ENCODE measurements at places on chromosomes 6 and 20.
A peak's percentile ranks its signal among the peaks of the same experiment; 100 is the strongest.

- no peak for DNase-seq
These were observed 38.5 kb downstream of the DST start for GRCh38 chr6:56604186-56604585.

GRCh38 chr6:45718871-45719270 is 296.8 kb downstream of the CLIC5 start:
- no peak for DNase-seq

GRCh38 chr6:39059496-39060310 is 11.1 kb downstream of the GLP1R start:
- DNase-seq: no peak

DNA sequence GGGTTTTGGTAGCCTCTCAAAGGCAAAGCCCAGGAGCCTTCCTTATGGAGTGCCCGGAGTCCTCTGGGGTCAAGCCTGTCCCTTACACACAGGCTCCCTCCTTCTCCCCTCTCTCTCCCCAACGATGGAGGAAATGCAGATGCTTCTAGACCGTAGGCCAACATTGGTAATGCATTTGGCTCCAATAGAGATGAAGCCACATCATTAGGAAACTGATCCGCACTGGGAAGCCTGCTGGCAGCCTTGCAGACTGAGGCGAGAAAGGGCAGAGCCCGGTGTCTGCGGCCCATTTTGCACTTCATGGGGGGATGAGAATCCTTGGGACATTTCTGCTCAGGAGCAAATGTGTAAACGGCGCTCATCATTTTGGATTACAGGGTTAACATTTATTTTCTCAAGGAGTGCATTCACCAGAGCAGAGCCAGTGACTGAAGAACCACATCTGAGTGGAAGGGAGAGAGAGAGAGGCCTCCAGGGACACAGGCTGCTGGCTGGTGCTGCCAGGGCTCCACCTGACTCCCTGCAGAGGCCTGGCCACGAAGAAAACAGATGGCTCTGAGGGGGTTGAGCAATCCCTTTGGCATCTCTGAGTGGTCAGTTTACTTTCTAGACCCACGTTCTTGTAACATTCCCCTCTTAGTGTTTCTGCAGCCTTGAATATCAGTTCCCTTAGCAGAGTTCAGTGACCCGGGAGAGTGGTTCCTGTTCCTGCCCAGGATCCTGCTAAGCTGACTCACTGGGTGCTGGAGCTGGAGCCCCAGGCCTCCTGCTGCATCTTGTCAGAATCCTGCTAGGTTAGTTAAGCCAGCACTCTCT is 4.4 kb upstream of the CST3 start:
- DNase-seq: no peak

- DNase-seq: no peak
These were observed 11.5 kb downstream of the SLC4A11 start for GRCh38 chr20:3227506-3227905.

DNA sequence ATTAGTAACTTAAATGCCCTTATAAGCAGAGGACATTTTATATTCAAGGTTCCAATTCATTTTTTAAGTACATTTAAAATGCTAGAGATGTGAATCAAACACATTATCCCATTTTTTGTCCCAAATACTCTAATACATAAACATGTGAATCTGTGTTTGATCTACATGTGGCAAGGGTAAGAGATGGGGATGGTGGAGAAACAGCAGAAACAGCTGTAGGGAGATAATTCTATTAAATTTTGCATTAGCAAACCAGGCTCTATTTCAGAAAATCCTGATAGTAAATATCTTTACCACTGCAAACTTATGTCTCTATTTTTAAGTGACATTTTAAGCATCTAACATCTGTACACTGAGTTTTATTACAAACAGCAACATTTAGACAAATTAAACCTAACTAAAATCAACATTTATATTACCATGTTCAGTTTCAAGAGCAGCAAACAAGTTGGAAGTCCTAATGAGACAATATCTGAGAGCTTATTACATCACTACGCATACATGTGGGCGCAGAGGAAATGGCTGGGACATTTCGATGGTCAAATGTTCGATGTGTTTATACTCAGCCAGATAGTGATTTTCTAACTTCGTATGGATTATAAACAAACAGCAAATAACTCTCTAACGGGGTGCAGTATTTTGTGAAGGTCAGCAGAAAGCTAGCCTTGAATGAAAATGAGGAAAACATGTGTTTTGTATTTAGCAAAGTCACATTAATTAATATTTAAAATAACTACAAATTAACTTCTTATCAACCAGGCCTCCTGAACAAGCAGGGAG is 165.1 kb downstream of the GJA1 start:
- no peak for DNase-seq

DNA sequence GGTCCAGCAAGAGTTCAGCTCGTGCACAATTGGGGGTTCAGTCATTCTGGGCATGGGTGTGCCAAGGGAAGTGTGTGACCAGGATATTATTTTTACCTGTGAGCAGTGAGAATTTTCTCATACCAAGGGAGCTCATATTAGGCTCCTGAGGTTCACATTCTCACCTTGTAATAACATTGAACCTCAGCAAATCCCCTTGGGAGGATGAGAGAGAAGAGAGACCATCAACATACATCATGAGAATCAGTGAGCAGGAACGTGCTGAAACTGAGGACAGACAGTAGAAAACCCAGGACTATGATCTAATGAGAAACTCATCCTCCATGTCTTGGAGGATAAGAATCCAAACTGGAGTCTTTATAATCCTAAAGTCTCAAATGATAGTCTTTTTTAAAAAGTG is 33.4 kb upstream of the XRN2 start:
- DNase-seq: no peak

GRCh38 chr6:157235600-157236039 is 87.7 kb downstream of the TMEM242 start:
- DNase-seq: no peak

DNA sequence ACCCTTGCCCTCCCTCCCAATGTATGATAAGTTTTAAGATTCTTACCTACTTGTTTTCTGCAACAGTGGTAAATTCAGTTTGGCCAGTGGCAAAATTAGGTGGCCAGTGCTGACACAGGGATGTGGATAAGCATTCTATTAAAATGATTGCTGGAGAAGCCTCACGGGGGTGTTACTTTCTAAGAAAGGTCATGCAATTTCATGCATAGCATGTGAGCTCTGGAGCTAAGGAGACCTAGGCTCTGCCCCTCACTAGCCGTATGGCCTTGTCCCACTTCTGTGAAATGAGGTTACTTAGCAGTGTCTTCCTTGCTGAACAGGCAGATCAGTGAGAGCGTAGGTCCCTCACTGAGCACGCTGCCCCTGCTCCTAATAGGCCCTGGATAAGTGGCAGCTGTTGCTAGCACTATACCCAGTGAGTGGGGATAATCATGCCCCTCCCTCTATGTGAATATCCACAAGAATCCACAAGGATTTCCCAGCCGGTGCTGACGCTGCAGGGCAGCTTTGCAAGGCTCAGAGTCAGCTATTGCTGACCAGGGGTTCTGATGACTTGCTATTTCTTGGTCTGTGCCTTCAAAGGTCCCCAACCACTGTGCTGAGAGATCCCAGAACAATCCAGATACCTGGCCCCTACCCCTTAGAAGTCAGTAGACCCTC is 86.5 kb upstream of the MRPS10 start:
- no peak for DNase-seq

GRCh38 chr20:44217342-44218092 is 6.9 kb upstream of the OSER1 start:
- peak; percentile 24 for DNase-seq

GRCh38 chr6:10808376-10808775 is 30.0 kb downstream of the MAK start:
- DNase-seq: no peak

DNA sequence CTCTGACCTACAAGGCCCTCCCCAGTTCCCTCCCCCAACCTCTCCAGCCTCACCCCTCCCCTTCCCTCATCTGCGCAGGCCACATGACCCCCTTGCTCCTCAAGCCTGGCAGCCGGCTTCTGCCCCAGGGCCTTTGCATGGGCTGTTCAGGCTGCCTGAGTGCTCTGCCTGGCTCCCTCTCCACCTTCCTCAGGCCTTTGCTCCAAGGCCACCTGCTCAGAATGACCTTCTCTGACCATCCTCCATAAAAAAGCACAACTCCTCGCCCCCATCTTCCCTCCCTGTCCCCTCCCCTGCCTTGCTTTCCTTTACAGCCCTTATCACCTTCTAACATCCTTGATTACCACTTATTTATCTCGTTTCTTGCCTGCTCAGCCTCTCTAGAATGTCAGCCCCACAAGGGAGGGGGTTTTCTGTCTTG is 38.7 kb downstream of the SPDEF start:
- DNase-seq: no peak

DNA sequence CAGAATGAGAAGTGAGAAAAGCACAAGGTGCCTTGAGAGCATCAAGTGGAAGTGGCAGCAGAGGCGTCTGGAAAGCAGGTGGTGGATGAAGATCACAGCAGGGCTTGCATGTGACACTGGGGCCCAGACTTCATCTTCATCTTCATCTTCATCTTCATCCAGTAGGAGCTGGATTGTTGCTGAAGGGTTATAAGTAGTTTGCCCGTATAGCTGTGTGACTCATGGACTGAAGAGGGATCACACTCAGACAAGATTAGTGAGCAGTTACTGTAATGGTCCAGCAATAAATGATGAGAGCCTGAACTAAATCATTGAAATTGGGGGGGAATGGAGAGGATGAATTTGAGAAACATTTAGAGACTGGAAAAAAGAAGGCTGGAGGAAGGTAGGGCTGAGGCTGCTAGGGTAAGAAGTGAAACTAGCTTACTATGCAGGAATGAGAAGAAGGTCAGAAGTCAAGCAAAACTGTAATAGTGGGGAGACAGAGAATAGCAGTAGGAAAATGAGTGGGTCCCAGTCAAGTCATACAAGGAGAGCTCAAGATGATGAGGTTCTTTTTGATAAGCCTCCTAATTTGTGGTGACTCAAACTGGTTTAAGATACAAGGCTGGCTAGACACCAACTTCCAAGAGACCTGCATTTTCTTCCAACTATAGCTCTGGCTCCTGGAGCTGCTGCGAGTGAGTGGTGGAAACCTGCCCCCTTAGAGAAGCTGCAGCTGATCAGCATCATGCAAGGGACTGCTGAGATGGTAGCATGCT is 92.3 kb upstream of the BEND6 start:
- DNase-seq: no peak

DNA sequence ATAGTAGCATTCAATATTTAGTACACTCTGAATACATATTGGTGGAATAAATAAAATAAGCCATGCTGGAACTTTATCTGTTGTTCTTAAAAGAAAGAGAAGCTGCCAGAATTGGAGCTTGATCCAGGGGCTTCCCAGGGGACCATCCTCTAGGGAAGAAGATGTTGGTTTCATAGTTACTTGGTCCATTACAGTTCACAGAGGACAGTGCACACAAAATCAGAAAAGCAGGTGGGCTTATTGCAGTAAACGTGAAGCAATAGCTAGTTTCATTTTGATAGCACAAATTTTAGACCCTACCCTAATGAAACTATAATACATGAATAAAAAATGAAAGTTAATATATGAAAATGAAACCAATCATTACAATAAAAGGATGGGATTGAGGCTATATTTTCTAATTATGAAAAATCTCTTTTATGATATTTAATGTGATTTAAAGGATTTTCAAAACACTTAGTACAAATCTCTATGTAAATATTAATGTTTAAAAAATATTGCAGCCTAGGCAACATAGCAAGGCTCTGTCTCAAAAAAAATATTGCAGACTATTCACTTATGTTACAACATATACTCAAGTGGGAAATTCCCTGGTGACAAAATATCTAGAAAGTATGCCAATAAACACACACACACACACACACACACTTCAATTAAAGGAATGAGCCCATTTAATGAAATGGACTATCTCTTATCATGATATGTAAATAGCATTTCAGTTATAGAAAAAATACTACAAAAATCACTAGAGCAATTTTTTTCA is 227.0 kb upstream of the MARCKS start:
- no peak for DNase-seq

- DNase-seq: no peak
These were observed 11.6 kb upstream of the ITPR3 start for GRCh38 chr6:33609528-33609927.

DNA sequence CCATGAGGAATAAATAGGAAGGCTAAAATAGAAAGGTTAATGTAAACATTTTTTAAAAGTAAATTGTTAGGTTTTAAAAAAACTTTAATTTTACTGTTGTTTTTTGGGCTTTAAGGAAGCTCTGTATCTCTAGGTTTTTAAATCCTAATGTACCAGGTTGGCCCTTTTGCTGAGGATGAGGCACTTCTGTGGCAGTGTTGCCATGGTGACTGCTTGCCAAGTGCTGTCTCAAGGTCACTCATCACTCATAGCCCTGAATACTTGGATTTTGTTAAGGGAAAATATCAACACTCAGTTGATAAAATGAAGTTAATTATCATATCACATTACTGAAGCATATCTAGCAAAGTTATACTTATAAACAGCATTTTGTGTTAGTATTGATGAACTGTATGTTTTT is 50.2 kb downstream of the NCOA3 start:
- DNase-seq: no peak

DNA sequence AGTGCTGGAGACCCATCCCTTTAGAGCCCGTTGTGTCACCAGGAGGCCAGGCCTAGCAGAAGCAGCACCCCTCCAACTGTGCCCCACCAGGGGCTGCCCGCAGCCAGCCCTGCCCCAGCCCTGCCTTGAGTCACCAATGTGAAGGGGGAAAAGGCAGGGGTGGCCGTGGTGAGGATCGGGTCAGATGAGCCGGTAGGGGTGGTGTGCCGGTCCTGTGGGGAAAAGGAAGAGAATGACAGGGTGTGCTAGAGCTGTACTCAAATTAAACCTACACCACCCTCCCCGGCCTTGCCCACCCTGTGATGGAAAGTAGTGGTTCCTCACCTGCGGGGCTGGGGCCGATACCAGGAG is 3.1 kb downstream of the SAPCD1 start:
- DNase-seq: no peak

GRCh38 chr6:118810420-118811027 is 83.4 kb upstream of the ASF1A start:
- DNase-seq: peak; percentile 57

- DNase-seq: no peak
These were observed 849.6 kb upstream of the MAP3K7 start for GRCh38 chr6:91436448-91436847.

- DNase-seq: no peak
These were observed 533.1 kb upstream of the CDH4 start for GRCh38 chr20:60718743-60719480.

DNA sequence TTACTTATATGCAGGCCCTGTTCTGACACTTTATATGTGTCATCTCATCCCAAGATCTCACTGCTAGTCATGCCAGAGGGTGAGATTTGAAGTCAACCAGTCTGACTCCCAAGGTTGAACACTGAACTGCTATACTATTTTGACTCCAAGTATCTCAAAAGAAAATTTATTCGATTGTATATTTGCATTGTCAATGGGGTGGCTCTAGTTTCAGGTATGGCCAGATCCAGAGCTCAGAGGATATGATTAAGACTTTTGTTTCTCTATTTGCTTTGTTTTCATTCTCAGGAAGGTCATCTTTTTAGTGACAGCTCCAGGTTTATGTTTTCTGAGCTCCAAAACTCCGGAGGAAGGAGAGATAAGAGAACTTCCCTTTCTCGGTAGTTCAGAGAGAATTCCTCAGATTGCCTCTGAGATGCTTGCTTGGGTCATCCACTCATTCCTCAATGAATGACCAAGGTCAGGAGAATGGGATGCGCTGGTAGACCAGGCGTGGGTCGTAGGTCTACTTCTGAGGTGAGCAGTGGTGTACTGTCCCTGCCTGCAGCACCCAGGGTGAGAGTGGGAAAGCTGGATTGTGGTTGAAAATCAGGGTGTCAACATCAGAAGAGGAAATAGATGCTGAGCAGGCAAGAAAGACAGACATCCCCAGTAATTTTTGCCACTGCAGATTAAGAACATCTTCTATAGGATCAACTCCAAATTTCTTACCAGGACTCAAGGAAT is 99.3 kb downstream of the PFDN4 start:
- no peak for DNase-seq

All from stimulated activated CD8-positive, alpha-beta memory T cell treated with anti-CD3 and anti-CD28 coated beads, Interleukin-4, amount 100 ng/mL, for 4 hours (primary cell).